ENCODE measurements at places on chromosomes 1 and 21. TPM values are rescaled to one million over a fixed set of nuclear protein-coding genes. Genes with fewer than 3 reads are reported as not detected.

TRIM46 gene
- 2.9 TPM for polyA plus RNA-seq

ETNK2 gene
- 25.0 TPM for polyA plus RNA-seq

AIM2 gene
- 0.20 TPM for polyA plus RNA-seq

SIM2 gene
- 16.6 TPM for polyA plus RNA-seq

Measured in right renal cortex interstitium (tissue), 3 donors.